ENCODE measurements at places on chromosomes 13 and 19. TPM values are rescaled to one million over a fixed set of nuclear protein-coding genes. Genes with fewer than 3 reads are reported as not detected.

DNA sequence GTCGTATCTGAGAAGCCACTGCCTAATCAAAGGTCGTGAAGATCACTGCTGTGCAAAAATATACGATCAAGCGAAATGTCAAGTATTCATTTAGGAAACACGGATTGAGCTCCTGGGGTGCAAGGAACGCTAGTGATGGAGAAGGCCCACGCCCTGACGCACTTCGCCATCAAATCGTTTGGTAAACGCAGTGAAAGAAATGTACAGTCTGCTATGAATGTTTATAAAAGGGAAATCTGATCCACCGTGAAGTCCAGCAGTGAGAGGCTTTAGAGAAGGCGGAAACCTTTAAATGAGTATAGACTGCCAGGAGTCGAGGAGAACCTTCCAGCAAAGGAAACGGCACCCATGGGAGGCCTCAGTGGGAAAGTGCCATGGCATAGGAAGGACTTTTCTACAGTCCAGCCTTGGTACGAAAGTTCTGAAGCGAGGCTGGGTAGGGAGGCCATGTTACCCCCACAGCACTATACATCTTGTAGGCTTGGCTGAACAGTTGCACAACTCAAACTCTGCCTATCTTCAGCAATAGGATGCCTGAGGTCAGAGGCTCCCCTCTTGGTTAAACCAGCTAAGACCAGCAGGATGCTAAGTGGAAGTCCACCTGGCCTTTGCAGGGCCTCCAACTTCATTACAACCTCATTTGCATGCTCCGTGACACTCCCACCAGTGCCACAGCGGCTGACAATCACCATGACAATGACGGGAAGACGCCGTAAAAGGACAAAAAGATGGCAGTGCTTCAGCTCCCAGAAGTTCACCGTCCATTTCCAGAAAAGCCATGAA, 20.4 kb downstream of the PCID2 start:
- DNase-seq: no peak

GRCh38 chr19:13208672-13209483, 58.7 kb downstream of the IER2 start:
- no peak for DNase-seq

DNA sequence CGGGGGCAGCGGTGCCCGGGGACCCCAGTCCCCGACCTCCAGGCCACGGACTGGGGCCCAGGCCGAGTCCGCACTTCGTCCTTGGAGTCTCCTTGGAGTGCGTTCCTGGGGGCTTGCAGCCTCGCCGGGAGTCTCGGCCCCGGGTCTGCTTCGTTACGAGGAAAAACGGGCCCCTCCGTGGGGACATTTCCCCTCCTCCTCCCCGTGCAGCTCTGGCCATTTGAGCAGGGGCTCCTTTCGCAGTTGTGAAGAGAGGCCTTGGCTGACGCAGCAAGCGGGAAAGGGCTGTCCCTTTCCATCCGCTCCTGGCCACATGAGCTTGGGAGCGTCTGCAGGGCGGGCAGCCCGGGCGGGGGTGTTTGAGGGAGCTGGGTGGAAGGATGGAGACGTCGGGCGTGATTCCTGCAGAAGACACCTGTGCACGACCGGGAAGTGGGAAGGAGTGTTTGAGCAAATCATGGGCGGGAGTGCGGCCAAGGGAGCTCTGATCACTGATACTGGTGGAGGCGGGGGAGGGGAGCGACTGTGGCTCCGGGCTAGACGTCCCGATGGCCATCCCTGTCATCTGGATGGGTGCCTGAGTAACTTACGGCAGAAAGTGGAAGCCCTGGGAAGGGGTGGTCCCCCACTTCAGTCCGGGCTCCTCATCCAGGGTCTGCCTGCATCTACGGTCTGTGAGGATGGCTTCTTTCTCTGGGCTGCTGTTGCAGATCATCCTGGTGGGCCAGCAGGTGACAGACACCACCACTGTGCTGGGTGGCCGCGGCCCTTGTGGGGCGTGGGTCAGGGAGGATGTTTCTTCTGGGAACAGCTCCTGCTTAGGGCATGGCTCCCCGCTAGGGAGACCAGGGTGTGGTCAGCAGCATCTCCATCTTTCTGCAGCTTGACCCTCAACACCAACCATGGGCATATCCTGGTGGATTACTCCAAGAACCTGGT, 736 bp downstream of the GPI start:
- DNase-seq: peak; percentile 64

DNA sequence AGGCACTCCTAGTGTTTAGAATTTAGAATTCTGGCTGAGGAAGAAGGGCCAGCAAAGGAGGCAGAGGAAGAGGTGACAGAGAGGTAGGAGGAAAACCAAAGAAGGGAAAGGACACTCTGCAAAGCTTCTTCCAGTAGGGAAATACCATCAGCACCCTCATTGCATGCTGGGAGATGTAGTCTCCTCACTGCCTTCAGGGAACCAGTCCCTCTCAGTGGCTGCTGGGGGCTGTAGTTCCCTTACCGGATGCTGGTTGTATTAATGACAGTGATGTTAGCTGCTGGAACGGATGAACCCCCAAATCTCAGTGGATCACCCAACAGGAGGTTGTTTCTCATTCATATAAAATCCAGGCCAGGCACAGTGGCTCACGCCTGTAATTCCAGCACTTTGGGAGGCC, 10.1 kb downstream of the GRIN2D start:
- DNase-seq: no peak

DNA sequence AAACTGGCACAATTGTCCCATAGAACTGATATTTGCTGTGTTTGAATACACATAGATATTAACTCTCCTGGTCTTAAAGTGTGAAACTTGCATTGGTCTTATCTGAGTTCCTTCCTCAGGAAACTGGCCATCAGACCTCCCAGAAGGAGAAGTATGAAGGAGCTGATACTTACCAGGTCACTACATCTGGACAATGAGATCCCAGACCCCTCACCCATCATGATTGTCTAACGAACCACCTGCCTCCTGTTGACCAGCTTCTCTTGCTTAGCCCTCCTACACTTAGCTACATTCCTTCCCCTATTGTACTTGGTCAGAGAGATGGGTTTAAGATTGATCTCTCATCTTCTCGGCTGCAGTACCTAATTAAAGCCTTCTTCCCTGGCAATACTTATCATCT, 413.3 kb downstream of the KCTD12 start:
- DNase-seq: no peak

DNA sequence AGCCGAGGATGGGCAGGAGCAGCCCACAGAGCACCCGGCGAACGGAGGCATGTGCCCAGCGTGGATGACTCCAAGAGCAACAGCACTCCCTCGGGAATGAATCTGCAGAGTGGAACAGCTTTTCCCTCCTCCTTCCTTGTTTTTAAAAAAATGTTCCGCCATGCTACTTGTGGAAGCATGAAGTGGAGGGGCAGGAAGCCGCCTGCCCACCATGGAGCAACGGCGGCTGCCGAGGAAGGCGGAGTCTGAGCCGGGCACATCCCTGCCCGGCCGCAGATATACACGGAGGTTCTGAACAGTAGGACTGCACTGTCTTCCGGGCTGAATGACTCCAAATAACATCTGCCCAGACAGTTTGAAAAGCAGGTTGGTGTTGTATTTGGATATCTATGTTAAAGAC, 65.2 kb downstream of the SOX1 start:
- DNase-seq: no peak

RFXANK gene
- total RNA-seq: 40.4 TPM

CNN2 gene
- total RNA-seq: 46.4 TPM
